ENCODE measurements at places on chromosomes 11 and 22.

DNA sequence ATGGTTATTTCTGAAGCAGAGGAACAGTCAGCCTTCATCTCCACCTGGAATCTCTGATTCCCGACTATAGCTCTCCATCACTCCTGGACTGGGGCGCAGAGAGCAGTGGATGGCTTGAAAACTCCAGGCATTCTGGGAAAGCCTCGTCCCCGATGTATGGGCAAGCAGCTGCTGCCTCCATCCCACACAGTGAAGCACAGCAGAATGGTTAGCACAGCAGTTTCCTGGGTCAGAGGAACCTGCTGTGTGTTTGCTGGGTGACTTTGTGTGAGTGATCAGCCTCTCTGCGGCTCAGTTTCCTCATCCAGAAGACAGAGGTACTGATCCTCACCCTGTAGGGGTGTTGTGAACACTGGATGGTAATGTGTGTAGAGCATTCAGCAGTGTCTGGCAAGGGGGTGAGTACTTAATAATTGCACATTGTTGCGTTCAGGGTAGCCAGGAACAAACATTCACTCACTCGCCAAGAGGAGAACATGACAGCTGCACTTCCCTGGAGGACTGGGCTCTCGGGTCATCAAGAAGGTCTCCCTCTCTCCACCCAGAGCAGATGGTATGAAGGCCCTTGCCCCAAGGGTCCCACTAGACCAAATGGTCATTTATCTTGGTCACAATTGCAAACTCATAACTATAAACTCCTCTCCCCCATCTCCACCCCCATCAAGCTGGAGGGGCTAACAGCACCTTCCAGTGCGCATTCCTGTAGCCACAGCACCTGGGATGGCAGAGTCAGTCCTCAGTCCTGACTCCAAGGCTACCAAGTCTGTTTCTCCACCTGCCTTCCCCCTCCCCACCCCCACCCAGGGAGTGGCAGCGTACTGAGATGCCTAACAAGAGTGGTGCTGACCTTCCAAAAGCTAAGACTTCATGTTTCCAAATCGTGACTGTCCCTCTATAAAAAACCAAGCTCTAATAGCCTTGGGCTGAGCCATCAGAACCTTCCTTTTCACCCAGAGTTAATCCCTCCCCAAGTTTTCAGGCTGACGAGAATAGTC lies 1.5 kb upstream of the CHST1 start:
- no peak for DNase-seq

GRCh38 chr11:104462341-104462740 lies 298.4 kb upstream of the PDGFD start:
- no peak for DNase-seq

DNA sequence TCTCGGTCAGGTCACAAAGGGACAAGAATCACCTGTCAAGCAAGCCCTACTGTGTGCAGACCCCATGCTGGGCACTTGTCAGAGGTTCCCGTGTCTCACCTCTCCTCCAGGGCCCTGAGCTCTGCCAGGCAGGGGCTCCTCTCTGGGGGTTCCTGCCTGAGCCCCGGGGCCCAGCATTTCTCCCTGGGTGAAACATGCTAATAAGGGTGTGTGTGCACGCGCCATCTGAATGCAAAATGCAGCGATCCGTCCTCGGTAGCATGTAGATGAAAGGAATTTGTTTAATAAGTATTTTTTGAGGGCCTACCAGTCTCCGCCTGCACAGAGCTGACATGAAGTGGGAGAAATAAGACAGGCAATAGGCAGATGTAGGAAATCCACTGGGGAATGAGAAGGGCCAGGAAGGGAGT lies 5.8 kb downstream of the ELFN2 start:
- no peak for DNase-seq

DNA sequence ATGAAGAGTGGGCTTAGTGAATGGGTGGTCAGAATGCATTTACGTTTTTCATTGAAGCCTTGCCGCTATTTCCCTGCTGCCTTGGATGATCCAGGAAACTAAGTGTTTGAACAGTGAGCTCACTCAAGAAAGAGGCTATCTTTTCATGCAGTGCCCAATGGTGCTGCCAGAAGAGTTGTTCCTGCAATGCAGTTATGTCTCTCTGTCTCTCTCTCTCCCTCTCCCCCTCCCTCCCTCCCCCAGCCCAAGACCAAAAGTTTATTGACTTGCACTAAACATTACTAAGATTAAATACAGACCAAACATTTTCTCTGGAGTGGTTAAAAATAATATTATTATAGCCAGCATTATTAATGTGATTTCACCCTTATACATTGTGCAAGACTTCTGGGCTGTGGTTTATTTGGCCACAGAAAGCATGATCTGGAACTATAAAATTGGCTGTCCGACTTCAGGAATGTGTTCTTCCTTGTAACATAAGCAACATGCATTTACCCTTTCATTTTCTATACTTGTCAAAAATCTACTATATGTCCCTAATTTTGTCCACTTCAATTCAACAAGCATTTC lies 6.6 kb upstream of the FUT4 start:
- DNase-seq = no peak

- DNase-seq = no peak
Observed at GRCh38 chr22:27748751-27749191, 52.8 kb downstream of the MN1 start.

DNA sequence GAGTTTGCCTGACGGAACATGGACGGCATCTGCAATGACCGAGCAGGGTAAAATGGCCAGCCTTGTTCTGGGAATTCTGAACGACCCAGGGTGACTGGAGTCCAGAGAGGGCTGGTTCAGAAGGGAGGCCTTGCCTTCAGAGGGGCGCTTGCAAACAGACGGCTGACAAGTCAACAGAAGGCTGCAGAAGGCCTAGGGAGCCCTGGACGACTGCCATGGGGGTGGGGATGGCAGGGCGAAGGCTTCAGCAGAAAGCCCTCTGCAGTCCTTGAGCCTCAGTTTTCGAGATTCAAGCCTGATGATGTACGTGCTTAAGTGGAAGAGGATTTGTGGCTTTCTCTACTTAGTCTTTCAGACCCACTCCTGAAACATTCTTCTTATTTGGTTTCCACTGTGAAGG lies 117.1 kb upstream of the TBCEL start:
- no peak for DNase-seq

DNA sequence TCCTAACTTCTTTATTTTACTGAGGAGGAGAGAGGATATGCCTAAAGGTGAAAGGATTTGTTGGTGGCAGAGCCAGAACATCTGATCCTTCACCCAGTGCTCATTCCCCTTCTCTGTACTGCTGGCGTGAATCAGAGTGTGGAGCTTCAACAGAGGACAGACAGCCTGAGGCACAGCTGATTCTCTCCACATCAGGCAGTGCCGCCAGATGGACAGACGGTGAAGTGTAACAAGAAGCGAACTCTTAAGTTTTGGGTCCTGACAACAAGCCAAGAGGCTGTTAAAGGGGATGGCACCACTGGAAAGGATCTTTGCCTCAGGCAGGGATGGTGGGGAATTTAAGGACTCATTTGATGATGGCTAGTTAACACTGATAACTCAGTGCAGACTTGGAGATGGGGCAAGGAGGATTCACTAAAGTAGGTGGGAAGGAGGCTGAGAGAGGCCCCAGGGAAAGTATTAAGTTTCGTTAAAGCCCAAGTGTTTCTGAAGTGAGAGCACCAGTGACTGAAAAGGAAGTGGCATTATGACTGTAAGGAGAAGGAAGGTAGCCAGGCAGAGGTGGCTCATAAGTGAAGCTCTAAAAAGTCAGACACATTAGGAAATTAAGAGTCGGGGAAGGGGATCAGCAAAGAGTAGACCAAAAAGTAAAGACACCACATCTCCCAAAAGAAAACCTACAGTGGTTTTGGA lies 81.3 kb downstream of the CLPB start:
- no peak for DNase-seq

All from GF-D8 (cell line).